ENCODE measurements at places on chromosomes 2 and 18.

- no peaks in the 10 kb centered on the region for H3K27me3 ChIP-seq
- no peak overlapping the region for H3K27ac ChIP-seq
- no peaks in the 10 kb centered on the region for H3K4me1 ChIP-seq
These were observed 534.9 kb downstream of the SLC4A3 start for GRCh38 chr2:220162320-220162719.

DNA sequence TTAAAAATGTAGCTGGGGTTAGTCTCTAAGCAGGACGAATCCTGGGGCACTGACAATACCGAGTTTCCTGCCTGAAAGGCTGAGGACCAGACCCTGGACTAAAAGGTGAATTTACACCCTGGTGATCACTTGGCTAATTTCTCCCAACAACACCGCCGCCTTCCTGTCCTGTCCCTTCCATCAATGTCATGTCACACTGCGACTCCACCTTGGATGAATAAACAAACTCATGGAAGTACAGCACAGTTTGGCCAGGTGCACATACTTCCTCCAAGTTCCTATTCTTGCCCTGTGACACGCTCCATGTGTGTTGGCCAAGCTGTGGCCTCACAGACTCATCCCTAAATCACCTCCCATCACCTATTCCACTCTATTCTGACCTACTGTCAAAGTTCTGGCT lies 15.9 kb upstream of the GALM start:
- peaks cover 20% of the 10 kb centered on the region for H3K4me1 ChIP-seq
- no peak overlapping the region for H3K4me3 ChIP-seq
- no peaks in the 10 kb centered on the region for H3K27me3 ChIP-seq

GRCh38 chr2:48756289-48756688 lies 765 bp upstream of the LHCGR start:
- H3K27ac ChIP-seq = no peak overlapping the region
- no peaks in the 10 kb centered on the region for H3K4me1 ChIP-seq
- H3K27me3 ChIP-seq = no peaks in the 10 kb centered on the region
- H3K4me3 ChIP-seq = no peak overlapping the region
- DNase-seq = no peak

GRCh38 chr2:232652505-232652851 lies 19.1 kb downstream of the EFHD1 start:
- H3K36me3 ChIP-seq = no peaks in the 10 kb centered on the region
- H3K27ac ChIP-seq = no peak overlapping the region
- no peak for DNase-seq
- H3K4me1 ChIP-seq = no peaks in the 10 kb centered on the region

DNA sequence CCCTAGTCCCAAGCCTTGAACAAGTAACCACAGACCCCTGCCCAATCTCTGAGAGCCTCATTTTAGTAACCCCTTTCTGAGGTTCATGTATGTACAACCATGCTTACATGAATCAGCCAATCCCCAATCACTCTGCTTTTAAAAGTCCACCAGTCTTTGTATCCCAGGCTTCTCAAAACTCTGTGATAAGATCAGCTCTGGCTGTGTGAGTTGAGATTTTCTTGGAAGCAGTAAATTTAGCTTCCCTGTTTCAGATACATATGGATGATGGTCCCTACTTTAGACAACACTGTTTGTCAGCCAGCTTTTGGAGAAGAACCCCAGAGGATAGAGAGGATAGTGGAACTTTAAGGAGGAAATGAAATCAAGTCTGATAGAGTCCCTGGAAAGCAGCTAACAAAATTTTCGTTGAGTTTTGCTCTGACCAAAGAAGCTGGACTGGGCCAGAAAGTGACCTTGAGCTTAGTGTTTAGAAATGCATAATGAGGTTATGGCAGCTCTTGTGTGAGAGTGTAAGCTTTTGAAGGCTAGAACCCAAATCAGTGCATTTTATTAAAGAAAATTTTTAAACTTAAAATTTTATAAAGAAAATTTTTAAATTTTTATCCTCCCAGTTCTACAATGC lies 3.7 kb downstream of the ADNP2 start:
- no peak for DNase-seq
- H3K4me1 ChIP-seq = peaks cover 29% of the 10 kb centered on the region
- peaks cover 12% of the 10 kb centered on the region for H3K36me3 ChIP-seq
- H3K27me3 ChIP-seq = no peaks in the 10 kb centered on the region
- H3K27ac ChIP-seq = no peak overlapping the region
- H3K4me3 ChIP-seq = no peak overlapping the region

- no peaks in the 10 kb centered on the region for H3K36me3 ChIP-seq
- no peak overlapping the region for H3K27ac ChIP-seq
- H3K4me3 ChIP-seq = no peak overlapping the region
- no peaks in the 10 kb centered on the region for H3K4me1 ChIP-seq
- no peaks in the 10 kb centered on the region for H3K27me3 ChIP-seq
- no peak for DNase-seq
These were observed 26.2 kb upstream of the PID1 start for GRCh38 chr2:229297247-229297646.

GRCh38 chr18:75350512-75350839 lies 77.0 kb downstream of the SMIM21 start:
- H3K27me3 ChIP-seq = no peaks in the 10 kb centered on the region
- DNase-seq = no peak
- H3K27ac ChIP-seq = no peak overlapping the region
- no peaks in the 10 kb centered on the region for H3K4me1 ChIP-seq
- no peaks in the 10 kb centered on the region for H3K36me3 ChIP-seq

DNA sequence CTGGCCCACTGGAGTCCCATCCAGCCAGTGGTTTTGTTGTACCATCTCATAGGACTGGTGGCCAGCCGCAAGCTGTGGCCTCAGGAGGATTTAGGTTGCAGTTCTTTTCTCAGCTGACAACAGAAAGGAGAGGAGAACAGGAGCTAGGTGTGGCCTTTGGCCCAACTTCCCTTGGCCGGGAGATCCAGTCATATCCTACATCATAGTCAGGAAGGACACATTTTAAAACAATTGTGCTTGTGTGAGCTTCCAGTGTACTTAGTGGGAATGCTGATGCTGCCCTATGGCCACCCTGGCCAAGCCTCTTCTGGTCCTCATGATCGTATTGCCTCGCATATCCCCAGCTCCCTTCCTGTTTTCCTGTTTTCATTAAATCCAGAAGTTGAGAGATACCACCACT lies 98.1 kb downstream of the WDSUB1 start:
- no peak overlapping the region for H3K4me3 ChIP-seq
- no peak overlapping the region for H3K27ac ChIP-seq
- peaks cover 15% of the 10 kb centered on the region for H3K36me3 ChIP-seq
- no peaks in the 10 kb centered on the region for H3K4me1 ChIP-seq

DNA sequence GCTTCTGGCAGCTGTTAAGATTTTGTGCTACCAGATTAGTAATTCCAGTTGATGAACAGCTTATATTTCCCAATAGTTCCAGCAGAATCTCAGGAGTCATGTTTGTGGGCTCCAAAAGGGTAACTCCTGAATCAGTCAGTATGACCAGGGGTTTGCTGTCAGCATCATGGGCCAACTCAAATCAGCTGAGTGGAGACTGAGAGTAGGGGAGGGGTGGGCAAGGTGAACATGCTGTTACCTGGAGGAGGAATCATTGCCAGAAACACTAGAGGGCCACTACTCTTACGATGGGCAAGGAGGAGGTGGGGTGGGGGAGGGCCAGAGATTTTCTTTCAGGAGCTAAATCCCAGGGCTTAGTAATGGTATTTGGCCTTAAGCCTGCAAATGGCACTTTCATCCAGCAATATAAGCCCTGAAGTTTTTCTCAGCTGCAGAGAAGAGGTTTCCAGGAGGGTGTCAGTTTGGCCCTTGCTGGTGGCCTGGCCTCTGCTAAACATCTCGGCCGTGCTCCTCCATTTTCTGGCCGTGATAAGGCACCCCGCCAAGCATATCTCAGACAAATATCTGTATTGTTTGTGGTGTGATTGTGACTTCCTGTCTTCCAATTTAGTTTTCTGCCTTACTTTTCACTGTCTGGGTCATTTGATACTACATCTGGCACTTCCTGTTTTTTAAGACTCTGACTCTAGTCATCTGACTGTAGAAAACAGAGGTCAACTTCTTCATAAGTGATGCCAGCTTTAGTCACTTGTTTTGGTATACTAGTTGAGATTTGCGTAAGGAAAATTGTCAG lies 120.5 kb upstream of the CXCR4 start:
- no peaks in the 10 kb centered on the region for H3K27me3 ChIP-seq
- no peak overlapping the region for H3K4me3 ChIP-seq
- DNase-seq = peak; percentile 49
- H3K36me3 ChIP-seq = no peaks in the 10 kb centered on the region
- peak overlapping the region; percentile 77 for H3K27ac ChIP-seq
- peaks cover 29% of the 10 kb centered on the region for H3K4me1 ChIP-seq

DNA sequence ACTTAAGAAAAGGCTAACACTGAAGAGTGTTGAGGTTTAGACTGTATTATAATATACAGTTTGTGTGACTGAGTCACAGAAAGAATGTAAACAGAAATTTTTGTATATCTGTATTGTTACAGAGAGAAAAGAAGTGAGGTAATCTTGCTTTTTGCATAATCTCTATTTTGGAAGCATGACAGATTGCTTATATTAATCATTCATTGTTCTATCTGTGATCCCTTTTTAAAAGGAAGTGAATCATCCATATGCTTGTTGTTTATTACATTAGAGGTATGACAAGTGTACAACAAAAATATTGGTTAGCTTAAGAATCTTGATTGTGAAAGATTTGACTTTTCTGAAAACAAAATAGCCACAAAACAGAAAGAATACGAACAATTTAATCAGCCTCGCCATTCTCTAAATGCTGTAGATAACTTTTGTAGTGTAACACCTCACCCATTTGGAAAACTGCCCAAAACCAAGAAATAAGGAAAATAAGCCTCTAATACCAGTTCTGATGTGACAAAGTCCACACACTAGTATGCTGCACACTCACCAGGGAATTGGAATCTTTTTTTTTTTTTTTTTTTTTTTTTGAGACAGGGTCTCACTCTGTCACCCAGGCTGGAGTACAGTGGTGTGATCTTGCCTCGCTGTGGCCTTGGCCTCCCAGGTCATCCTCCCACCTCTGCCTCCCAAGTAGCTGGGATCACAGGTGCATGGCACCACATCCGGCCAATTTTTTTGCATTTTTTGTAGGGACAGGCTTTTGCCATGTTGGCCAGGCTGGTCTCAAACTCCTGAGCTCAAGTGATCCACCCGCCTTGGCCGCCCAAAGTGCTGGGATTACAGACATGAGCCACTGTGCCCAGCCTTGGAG lies 91.5 kb upstream of the LPIN2 start:
- no peak overlapping the region for H3K27ac ChIP-seq
- H3K27me3 ChIP-seq = no peaks in the 10 kb centered on the region
- H3K4me3 ChIP-seq = no peak overlapping the region
- no peak for DNase-seq

- H3K4me1 ChIP-seq = no peaks in the 10 kb centered on the region
- no peak overlapping the region for H3K27ac ChIP-seq
- no peaks in the 10 kb centered on the region for H3K36me3 ChIP-seq
- H3K4me3 ChIP-seq = no peak overlapping the region
- no peak for DNase-seq
These were observed 136.1 kb downstream of the NEDD4L start for GRCh38 chr18:58180172-58180571.

DNA sequence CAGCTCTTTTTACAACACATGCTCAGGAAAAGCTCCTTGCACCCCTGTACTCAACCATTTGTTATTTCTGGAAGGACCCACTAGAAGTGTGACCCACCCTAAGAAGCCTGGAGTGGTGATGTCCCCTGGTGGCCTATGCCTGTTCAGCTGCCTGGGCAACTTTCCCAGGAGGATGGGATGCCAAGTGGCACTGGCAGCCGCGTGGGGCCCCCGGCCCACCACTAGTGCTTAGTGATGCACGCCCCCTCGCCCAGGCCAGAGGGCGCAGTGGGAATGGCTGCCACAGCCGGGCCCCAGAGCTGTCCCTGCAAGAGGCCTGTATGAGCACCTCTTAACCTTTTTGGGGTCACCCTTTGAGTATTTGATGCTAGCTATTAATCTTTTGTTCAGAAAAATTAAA lies 18.1 kb downstream of the IMPA2 start:
- no peak for DNase-seq
- H3K4me3 ChIP-seq = no peak overlapping the region
- no peak overlapping the region for H3K27ac ChIP-seq

DNA sequence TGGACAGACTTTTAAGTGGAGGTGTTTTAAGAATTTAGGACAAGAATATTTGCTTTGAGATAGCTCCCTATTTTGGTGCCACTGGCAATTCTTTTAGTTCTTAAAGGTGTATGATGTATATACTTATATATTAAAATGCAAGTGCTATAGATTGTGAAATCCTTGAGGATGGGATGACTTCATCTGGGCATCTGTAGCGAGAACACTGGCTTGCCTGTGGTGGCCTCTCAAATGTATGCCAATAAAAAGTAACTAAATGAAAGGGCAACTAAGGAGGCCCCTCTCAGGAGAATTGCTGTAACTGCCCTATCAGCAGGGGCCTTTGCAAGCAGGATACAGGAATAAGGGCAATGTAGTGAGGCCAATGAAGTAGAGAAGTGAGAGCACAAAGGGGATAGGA lies 2.6 kb upstream of the THUMPD2 start:
- no peak for DNase-seq
- H3K4me3 ChIP-seq = no peak overlapping the region
- H3K27me3 ChIP-seq = no peaks in the 10 kb centered on the region
- H3K27ac ChIP-seq = no peak overlapping the region

- H3K27me3 ChIP-seq = no peaks in the 10 kb centered on the region
- no peaks in the 10 kb centered on the region for H3K36me3 ChIP-seq
- DNase-seq = no peak
These were observed 26.0 kb upstream of the NPAS2 start for GRCh38 chr2:100793982-100794381.

- H3K4me3 ChIP-seq = no peak overlapping the region
- no peak for DNase-seq
- H3K27me3 ChIP-seq = no peaks in the 10 kb centered on the region
- H3K4me1 ChIP-seq = no peaks in the 10 kb centered on the region
- no peak overlapping the region for H3K27ac ChIP-seq
These were observed 121.8 kb downstream of the TDRD15 start for GRCh38 chr2:21245565-21245964.

DNA sequence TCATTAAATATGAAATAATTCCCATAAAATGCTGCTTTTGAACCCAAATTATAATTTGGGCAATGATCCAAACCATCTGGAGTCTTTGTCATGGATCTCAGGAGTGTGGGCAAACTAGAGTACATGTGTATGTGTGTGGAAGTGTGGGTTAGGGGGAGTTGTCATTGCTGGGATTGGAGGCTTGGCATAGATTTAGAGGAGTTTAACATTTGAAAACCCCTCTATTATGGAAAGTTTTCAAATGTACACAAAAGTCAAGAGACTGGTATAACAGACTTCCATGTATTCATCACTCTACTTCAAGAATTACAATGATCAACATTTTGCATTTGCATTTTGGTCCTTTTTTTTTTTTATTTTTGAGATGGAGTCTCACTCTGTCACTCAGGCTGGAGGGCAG lies 159.1 kb downstream of the MEIS1 start:
- H3K4me1 ChIP-seq = no peaks in the 10 kb centered on the region
- no peaks in the 10 kb centered on the region for H3K36me3 ChIP-seq
- no peak overlapping the region for H3K27ac ChIP-seq
- H3K27me3 ChIP-seq = no peaks in the 10 kb centered on the region
- no peak overlapping the region for H3K4me3 ChIP-seq
